ENCODE measurements at places on chromosomes 11 and 22.

DNA sequence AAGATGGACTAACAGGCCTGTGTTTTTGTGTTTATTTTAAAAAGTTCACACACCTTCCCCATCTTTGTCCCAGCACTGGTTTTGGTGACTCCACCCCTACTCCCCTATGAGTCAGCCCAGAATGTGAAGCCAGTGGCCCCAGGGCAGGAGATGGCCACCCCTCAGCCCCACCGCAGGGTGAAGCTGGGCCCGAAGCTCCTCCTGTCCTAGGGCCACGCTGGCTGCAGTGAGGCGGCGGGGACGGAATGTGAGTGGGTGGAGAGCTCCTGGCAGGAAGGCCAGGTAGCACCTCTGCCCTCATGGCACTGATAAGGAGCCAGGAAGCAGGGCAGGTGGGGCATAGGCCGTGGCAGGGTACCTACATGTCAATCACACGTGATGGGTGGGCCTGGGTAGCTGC is 39.9 kb downstream of the SGSM3 start:
- DNase-seq, result no peak

GRCh38 chr11:59265735-59266134 is 53.0 kb upstream of the MPEG1 start:
- no peak for DNase-seq

- DNase-seq, result no peak
These were observed 28.3 kb downstream of the EFCAB6 start for GRCh38 chr22:43783777-43784176.

GRCh38 chr11:117583063-117583801 is 213.8 kb downstream of the DSCAML1 start:
- no peak for DNase-seq

- no peak for DNase-seq
These were observed 46.7 kb downstream of the DSCAML1 start for GRCh38 chr11:117750357-117750756.

Data from activated naive CD4-positive, alpha-beta T cell (primary cell).